ENCODE measurements at places on chromosomes 5 and 9.

- DNase-seq: no peak
These were observed 33.8 kb upstream of the TXNDC8 start for GRCh38 chr9:110371411-110372007.

DNA sequence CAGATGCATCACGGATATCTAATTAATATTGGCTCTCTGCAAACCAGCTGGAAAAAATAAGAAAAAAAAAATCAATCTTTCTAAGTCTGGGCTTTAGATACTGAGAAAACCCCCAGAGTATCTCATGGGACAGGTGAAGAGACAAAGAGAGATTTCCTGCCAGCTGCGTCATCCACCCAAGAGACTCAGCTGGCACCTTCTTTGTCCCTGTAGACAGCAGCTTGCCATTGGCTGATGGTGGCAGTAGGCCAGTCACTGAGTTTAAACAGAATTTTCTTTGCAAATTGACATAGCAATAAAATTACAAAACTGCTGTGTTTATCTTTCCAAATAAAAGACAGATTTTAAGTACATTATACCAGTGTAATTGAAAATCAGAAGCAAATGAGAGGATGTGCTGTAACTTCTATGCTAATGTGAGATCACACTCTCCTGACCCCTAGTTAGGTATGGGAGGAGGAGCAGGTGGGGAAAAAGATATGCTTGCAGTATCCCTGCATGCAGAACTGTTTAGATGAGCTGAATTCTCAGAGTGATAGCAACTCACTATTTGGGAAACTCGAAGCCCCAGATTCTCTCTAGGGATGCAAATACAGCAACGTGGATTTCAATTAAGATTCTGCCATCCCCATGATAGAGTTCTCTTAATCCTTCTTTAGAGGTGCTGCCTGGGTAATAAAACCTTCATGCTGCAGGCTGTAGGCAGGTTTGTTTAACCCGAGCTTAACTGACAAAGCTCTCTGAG is 72.2 kb downstream of the NMUR2 start:
- no peak for DNase-seq

DNA sequence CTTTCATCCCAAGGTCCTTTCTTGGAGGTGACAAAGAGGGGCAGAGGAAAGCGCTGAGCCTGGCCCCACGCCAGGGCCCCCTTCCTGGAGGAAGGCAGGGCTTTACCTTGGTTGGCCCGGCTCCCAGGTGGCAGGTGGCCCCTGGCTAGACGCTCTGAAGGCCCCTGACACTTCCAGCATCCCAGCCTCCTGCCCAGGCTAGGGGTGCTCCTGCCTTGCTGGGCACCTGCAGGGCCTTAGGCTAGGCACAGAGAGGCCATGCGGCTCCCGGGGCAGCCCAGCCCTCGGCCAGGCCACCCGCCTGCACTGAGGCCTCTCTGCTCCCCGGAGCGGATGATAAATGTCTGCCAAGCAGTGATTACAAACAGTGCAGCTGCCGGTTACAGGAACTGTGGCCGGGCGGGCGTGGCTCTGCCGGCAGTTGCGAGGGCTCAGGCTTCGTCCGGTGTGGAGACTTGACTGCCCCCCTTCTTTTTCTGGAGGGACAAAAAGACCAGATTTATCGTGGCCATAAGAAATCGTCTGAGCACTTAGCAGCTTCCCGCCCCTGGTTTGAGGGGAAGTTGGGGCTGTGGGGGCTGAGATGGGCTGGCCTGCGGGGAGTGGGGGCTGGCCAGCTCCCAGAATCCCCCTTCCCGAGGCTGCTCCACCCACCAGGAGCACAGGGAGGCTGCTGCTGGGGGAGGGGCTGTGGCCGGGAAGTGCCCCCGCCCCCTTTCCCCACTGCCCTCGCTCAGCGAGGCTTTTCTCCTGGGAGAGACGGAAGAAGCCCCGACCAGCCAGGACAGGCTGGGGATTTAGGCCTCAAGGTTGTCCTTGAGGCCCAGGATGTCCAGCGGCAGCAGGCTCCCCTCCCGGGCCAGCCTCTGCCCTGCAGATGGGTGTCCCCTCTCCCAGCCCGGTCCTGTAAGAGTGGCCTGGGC is 31.6 kb upstream of the UBAC1 start:
- DNase-seq: no peak

GRCh38 chr5:89324990-89325389 is 442.0 kb upstream of the MEF2C start:
- no peak for DNase-seq

All from GM12892 (cell line).